ENCODE measurements at places on chromosomes 5 and 9.

GRCh38 chr5:33115467-33115866 is 325.3 kb upstream of the TARS1 start:
- DNase-seq = no peak

GRCh38 chr5:133363807-133364587 is 248.3 kb downstream of the FSTL4 start:
- no peak for DNase-seq

GRCh38 chr5:12911156-12911555 is 1006.9 kb upstream of the CTNND2 start:
- DNase-seq = no peak

DNA sequence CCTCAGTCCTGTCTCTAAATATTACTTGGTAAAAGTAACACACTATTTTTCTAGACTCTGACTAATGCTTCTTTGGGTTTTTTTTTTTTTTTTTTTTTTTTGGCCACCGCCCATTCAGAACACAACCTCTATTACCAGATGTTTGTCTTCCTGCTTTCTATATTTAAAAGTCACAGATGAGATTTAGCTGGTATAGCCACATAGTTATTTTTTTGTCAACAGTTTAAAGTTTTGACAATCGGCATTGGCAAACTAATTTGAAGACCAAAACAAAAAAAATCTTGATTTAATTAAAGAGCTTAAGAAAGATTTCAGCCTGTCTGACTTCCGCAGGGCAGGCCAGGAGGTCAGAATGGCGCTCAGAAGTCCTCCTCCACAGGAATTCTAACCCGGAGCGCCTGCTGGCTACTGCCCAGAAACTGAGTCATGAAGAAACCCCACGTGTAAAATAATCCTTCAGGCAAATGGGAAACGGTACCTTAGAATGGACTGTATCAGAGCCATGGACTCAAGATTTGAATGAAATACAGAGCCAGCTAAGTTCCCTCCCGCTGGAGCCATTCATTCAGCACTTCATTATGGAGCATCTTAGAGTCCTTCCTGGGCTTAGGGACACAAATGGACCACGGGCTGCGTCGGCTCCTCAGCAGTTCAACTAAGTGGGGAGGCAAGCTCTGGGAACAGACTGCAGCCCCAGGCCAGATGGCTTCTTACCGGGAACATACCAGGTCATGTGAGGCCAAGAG is 55.6 kb downstream of the PTPDC1 start:
- DNase-seq = peak; percentile 71

DNA sequence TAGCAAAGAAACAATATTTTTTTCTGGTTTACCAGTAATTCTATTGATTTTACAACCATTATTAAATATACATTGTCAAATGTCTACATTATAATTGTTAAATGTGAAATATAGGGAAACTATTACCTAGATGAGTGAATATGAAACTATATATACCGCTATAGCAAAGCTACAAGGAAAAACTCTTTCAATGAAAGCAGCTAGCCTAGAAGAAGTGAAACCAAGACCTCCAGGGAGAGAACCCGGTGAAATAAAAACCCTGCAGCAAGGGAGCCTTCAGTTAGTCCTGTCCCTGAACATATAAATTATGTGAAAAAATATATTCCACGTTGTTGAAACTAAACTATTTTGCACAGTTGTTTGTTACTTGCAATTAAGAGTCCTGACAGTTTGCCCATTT is 913.1 kb downstream of the EFNA5 start:
- DNase-seq = no peak

- DNase-seq = no peak
Observed at GRCh38 chr5:159206818-159207217, 2.5 kb downstream of the RNF145 start.

- no peak for DNase-seq
Observed at GRCh38 chr5:97102010-97102470, 40.4 kb downstream of the LIX1 start.

- no peak for DNase-seq
Observed at GRCh38 chr9:134693641-134694367, 52.2 kb downstream of the COL5A1 start.

DNA sequence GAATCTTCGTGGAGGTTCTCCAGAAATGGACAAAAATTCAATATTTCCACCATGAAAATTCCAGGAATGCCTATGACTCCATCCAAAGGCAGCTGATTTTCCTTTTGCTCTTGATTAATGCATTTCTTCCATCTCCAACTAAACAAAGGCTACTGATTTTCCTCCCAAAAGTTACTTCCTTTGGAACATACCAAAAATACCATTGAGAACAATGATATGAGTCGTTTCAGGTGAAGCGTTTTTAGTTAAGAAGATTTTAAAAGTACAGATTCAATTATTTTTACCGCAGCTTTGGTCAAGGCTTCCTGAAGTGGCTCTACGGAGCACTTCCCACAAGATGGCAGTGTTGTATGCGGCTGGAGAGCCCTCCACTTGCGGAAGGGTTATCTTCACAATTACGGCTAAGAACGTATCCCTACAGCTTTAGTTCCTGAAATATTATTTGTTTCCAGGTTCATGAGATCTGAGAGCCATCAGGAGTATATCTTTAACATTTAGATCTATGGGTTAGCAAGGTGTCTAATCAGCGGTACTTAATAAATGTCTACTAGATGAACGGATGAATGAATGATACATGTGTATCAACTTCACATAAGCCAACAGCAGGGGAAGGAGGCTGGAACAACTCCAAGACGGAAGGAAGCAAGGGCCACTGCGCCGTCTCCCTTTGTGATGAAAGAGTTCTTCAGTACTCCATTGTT is 35.9 kb upstream of the ARSB start:
- peak; percentile 62 for DNase-seq

GRCh38 chr9:29220596-29221251 is 1647.4 kb upstream of the C9orf72 start:
- DNase-seq = no peak

DNA sequence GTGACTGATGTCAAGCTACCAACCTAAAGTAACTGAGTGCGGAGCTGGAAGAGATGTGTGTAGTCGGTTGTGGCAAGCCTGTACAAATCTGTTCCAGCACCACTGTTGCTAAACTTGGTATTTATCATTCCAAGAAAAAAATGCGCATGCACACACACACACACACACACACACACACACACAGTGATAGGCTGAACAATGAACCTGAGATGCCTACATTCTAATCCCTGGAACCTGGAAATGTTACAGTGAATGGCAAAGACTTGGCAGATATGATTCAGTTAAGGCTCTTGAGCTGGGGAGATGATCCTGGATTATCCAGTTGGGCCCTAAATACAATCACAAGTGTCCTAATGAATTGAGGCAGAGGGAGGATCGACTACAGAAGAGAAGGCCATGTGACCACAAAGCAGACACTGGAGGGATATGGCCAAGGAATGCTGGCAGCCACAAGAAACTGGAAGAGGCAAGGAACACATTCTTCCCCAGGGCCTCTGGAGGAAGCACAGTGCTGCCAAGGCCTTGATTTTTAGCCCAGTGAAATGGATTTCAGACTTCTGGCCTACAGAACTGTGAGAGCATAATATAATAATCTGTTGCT is 49.7 kb upstream of the LHFPL2 start:
- DNase-seq = no peak

Measured in left kidney (tissue), 8 donors.